ENCODE measurements at places on chromosomes 2 and 18. TPM values are rescaled to one million over a fixed set of nuclear protein-coding genes. Genes with fewer than 3 reads are reported as not detected.

The TMEM37 gene
- polyA plus RNA-seq = 3.4 TPM

The UGT1A10 gene
- 9.1 TPM for polyA plus RNA-seq

The TRIM43 gene
- polyA plus RNA-seq = not detected

The SERPINB12 gene
- polyA plus RNA-seq = 0.16 TPM

The WIPF1 gene
- polyA plus RNA-seq = 4.8 TPM

The KCNIP3 gene
- 2.0 TPM for polyA plus RNA-seq

The SNORC gene
- polyA plus RNA-seq = 1.0 TPM

The WNT6 gene
- polyA plus RNA-seq = 0.31 TPM

The RAPGEF4 gene
- polyA plus RNA-seq = 3.1 TPM

The MYO3B gene
- 0.08 TPM for polyA plus RNA-seq

The DYNAP gene
- polyA plus RNA-seq = 27.8 TPM

The BZW1 gene
- 103 TPM for polyA plus RNA-seq

The CYTIP gene
- 1.4 TPM for polyA plus RNA-seq

The ZNF516 gene
- 4.0 TPM for polyA plus RNA-seq

The PRKAG3 gene
- 0.02 TPM for polyA plus RNA-seq

The PLGLB1 gene
- polyA plus RNA-seq = 4.5 TPM

The GCG gene
- polyA plus RNA-seq = 0.14 TPM

The EML6 gene
- polyA plus RNA-seq = 0.88 TPM

The FAM237A gene
- polyA plus RNA-seq = not detected

The SOX11 gene
- not detected for polyA plus RNA-seq

The MROH2A gene
- polyA plus RNA-seq = 0.22 TPM

The CCT7 gene
- 164 TPM for polyA plus RNA-seq

The CTDP1 gene
- polyA plus RNA-seq = 10.8 TPM

The RESP18 gene
- not detected for polyA plus RNA-seq

Data from esophagus (tissue), 2 donors.